ENCODE measurements at places on chromosomes 6 and 20.

DNA sequence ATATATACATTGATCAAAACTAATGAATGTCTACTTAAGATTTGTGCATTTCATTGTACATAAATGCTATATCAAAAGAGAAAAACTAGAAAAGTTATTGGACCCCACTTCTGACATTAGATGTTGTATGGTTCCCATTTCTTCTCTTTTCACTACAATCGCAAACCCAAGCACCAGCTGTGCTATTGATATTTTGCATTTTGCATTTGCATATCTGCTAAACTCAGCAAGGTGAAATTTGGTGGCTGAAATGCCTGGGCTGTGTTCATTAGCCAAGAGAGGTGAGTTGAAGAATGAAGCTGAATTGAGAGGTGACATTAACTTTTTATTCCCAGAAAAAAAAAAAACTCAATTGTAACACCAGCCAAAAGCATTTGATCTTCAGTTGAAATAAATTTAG, 232.1 kb upstream of the TENT5A start:
- no peak for DNase-seq

GRCh38 chr6:35503534-35503933, 6.7 kb upstream of the TEAD3 start:
- DNase-seq, result no peak

DNA sequence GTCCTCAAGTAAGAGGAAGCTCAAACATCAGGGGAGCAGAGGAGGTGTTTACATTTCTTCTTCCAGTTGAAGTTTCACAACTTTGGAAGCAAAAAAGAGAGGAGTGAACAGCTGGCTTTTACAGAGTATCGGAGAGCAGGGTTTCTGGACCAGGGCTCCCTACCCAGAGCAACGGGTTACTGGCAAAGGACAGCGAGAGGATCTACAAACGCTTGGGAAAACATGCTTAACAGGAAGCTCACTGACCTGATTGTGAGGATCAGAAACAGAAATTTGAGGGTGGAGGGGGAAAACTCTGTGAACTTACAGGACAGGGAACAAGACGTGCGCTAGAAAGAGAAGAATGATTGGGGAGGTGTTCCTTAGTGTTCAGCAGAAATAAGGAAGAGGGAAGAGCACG, 85.7 kb upstream of the TAB2 start:
- DNase-seq, result no peak

DNA sequence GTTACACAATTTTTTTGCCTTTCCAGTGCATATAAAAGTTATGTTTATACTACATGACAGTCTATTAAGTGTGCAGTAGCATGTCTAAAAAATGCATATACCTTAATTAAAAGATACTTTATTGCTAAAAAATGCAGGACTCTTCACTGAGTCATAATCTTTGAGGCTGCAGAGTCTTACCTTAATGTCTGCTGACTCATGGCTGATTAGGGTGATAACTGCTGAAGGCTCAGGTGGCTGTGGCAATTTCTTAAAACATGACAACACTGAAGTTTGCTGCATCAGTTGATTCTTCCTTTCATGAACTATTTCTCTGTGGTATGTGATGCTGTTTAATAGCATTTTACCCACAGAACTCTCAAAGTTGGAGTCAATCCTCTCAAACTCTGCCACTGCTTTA, 19.1 kb downstream of the ZSCAN23 start:
- DNase-seq, result no peak
